ENCODE measurements at places on chromosomes 4 and X. TPM values are rescaled to one million over a fixed set of nuclear protein-coding genes. Genes with fewer than 3 reads are reported as not detected.

The HSD17B10 gene
- 137 TPM for total RNA-seq

The CLDN24 gene
- not detected for total RNA-seq

DNA sequence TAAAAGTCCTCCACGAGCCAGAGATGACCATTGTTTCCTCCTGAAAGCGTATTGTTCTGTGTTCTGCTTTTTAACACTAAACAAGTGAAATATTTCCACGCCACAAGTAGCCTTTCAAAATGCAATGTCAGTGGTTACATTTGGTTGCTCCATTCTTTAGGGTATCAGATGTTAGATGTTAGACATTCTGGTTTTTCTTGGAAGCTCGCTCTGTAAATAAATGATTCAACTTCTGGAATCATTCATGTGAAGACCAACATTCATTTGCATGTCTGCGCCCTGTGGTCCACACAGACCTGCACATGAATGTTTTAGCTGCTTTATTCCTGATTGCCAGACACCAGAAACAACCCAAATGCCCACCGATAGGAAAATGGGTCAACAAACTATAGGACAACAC, 38.0 kb upstream of the HELT start:
- DNase-seq = no peak
- H3K27me3 ChIP-seq = no peaks in the 10 kb centered on the region
- no peak overlapping the region for H3K4me3 ChIP-seq
- no peaks in the 10 kb centered on the region for H3K4me1 ChIP-seq

The MAGEA2B gene
- total RNA-seq = not detected

All from Caco-2 (cell line).